Activated T-cell treated with anti-CD3 and anti-CD28 coated beads, Interleukin-2, amount 50 U/mL, for 24 hours (primary cell): ENCODE measurements at places on chromosomes 7 and 10.

- DNase-seq: no peak
Measured at GRCh38 chr7:89200758-89201157, 405.2 kb upstream of the TEX47 start.

- DNase-seq: no peak
Measured at GRCh38 chr7:233249-234035, 41.1 kb downstream of the FAM20C start.

GRCh38 chr7:4742051-4742573 lies 33.3 kb upstream of the AP5Z1 start:
- DNase-seq: no peak

DNA sequence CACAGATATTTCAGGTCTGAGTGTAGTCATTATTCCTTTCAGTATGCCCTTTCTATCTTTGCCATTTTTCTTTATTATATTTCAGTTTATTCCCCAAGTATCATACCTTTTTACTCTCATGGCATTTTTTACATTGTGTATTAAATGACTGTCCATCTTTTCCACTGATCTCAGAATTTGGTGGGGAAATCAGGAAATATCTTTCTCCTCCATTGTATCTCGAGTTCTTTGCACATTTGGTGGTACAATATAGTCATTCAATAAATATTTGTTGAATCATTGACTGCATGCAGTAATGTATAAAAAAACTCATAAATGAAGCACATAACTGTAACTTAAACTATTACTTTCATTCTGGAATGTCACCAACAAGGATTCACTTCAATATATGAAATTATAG lies 354.7 kb downstream of the HGF start:
- DNase-seq: no peak

- DNase-seq: no peak
Measured at GRCh38 chr10:1685699-1686490, 51.4 kb downstream of the ADARB2 start.

- DNase-seq: no peak
Measured at GRCh38 chr10:113618338-113618737, 45.5 kb downstream of the NRAP start.
